ENCODE measurements at places on chromosomes 16 and 17. TPM values are rescaled to one million over a fixed set of nuclear protein-coding genes. Genes with fewer than 3 reads are reported as not detected.
A peak's percentile ranks its signal among the peaks of the same experiment; 100 is the strongest.

DNA sequence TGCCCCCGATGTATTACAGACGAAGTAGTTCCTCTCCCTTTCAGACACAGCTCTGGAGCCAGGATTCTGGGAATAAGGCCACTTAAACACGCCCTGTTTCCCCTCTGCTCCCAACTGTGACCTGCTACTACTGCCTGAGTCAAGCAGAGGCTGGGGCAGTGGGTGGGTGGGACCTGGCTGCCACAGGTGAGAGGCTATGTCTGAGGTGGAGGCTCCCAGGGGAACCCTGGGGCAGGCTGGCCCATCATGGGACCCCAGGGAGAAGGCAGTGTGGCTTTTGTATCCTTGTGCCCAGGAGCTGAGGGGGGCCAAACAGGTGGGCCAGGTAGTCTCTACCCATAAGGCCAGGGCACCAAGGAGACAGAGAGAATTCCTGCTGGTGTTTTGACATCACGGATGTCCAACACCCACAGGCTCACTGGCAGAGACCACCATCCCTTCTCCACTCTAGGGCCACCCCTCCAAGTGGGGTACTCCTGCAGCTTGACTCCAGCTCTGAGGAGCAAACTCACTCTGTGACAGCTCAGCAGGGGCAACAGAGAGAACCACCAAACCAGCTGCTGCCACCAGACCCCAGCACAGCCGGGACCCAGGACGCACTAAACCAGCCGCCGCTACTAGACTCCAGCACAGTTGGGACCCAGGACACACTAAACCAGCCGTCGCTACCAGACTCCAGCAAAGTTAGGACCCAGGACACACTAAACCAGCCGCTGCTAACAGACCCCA, 105.3 kb upstream of the SMURF2 start:
- DNase-seq = no peak

The GCGR gene
- total RNA-seq = 0.26 TPM

GRCh38 chr16:677316-678190, 2.1 kb downstream of the RHBDL1 start:
- DNase-seq = peak; percentile 67

- peak; percentile 51 for DNase-seq
Observed at GRCh38 chr16:23374721-23375510, 72.8 kb downstream of the SCNN1B start.

GRCh38 chr16:87324411-87325275, 7.5 kb upstream of the C16orf95 start:
- peak; percentile 69 for DNase-seq

- DNase-seq = no peak
Observed at GRCh38 chr17:64339516-64340490, 50.9 kb downstream of the PECAM1 start.

The TCAP gene
- 2.5 TPM for total RNA-seq

GRCh38 chr17:19750835-19751234, 2.7 kb upstream of the ALDH3A1 start:
- DNase-seq = no peak

DNA sequence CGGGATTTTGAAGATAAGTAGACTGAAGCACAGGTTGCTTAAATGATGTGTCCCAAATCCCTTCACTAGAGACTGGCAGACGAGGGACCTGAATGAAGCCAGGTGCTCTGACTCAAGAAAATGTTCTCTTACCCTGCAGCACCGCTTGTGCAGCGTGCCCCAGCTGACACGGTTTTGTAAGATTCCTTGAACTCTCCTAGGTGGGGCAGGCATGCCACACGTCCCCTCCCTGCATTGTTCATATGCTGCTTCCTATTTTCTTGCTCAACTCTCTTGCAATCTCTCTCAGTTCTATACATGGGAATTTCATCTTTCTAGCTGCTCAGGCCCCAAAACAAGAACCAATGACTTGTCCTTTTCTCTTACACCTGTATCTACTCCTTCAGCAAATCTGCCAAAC, 22.1 kb upstream of the HNF1B start:
- DNase-seq = no peak

DNA sequence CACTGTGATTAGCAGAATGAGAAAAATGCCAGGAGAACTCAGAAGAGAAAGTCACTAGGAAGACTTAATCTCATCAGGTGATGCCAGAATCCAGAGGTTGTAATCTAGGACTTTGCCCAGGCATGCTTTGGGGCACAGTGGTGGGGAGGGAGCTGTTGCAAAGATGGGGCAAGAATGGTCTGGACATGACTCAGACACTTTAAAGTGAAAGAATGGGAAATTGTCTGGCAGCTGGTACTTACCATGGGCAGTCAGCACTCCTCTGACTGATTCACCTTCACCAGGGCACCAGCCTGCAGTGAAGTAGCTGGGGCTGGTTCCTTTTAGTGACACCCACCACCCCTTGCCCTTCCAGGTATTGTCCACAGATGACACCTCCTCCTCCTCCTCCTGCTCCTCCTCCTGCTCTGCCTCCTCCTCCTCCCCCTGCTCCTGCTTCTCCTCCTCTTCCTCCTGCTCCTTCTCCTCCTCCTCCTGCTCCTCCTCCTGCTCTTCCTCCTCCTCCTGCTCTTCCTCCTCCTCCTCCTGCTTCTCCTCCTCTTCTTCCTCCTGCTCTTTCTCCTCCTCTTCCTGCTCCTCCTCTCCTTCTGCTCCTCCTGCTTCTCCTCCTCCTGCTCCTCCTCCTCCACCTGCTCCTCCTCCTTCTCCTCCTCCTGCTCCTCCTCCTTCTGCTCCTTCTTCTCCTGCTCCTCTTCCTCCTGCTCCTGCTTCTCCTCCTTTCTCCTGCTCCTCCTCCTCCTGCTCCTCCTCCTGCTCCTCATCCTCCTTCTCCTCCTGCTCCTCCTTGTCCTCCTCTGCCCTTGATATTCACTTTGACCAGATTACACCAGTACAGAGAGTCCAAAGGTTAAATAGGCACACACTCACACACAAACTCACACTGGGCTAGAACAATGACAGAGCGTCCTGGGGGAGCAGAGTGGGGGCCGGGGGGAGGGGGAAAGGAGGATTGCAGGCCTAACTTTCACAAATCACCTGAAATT, at the start of gene CHD9NB:
TSS of gene CHD9NB (minus strand) at position 379 of the 983 bp plus-strand sequence. CDS start 8,739 bp downstream, outside the sequence.
- no peak for DNase-seq

DNA sequence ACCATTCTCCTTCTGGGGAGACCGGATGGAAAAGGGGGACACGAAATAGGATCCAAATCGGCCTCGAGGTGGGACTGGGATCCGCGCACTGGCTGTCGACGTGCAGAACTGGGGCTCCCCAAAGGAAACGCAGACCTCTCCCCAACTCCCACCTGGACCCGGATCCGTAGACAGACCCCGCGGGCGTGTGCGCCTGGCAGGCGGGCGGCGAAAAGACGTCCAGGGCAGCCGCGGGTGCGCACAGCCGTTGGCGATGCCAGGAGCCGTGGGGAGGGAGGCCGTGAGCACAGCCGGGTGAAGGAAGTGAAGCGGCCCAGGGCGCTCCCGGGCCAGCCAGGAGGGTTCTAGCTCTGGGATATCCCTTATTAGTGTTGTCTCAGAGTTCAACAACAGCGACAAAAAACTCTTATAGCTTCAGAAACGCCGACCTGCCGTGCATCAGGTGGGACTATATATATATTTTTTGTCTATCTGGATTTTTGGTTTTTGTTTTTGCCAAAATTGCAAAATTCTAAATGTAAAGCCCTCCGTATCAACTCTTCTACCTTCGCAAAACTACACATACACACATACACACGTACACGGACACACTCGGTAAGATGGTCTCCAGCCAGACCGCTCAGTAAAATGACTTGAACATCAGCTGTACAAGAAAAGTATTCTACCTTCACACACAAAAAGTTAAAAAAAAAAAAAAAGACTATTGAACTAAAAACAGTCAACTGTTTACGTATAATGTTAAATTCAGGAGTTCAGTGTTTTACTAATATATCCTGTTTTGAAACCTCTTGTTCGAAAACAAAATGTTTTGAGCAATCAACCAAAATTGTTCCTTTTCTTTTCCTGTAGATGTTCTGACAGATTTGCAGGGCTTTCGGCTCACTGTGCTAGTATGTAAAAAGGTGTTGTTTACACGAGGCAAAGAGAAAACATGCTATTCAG, 5.2 kb upstream of the AATF start:
- DNase-seq = peak; percentile 78

The PIGS gene
- total RNA-seq = 40.3 TPM

DNA sequence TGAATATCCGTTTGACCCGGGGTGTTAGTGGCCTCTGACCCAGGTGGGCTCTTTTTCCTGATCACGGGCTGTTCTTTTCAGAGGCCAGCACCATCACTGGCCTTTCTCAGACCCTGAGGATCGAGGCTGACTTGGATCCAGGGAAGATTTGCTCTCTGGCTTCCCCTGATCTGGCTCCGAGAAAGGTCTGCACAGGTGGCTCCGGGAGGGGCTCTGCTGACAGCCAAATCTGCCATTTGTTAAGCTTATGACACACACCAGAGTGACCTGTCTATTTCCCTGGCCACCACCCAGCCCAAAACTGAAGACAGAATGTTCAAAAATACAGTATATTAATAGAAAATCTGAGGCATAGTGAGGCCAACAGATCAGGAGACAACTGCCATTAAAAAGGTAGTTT, 221.8 kb upstream of the TNRC6C start:
- DNase-seq = peak; percentile 25

GRCh38 chr16:48613061-48613957, 3.3 kb upstream of the N4BP1 start:
- no peak for DNase-seq

GRCh38 chr17:82350182-82351030, 8.6 kb upstream of the TEX19 start:
- no peak for DNase-seq

DNA sequence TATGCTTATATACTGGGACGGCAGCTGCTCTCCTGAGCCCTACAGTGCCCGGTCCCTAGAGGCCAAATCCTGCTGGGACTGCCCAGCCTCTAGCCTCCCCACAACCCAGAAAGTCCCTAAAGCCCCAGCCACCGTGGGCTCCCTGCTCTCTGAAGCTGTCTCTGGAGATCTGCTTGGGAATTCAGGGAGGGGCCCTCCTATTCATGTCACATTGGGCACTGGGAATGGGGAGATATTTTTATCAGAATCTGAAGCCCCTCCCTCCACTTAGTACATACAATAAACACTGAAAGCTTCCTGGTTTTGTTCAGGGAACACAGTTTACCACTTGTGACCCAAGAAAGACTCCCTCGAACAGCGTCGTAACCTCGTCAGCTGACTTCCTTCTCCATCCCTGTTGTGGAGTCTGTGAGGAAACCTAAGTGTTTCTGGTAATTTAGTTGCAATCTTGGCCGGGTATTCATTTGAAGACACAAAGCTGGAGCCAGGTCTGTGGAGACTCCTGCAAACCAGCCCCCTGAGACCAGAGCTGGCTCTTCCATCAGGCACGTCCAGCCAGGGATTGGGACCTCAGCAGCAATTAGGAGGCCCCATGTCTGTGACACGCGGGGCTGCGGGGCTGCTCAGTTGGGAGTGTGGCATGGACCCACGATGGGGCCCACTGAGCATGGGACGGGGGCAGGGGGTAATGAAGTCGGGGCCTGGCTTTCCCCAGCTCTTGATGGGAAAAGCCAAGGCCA, 38.5 kb downstream of the PGS1 start:
- no peak for DNase-seq

The CEP295NL gene
- 0.42 TPM for total RNA-seq

The ASB16 gene
- 0.90 TPM for total RNA-seq

DNA sequence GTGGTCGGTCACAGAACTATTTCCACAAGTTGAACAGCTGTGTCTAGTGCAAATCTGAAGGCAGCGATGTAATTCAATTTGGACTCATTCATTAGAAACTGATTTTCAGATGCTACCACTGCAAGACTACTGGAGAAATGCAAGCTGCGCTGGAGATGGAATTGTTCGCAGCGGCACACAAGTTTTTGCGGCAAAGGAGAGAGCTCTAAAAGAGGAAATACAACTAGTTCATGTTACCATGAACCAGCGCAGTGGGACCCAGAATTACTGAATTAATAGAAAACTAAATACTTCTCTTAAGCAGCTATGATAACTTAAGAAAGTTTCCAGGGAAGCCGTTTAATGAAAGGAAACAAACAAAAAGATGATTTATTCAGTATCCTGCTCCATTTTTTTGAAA, 1.9 kb downstream of the CREBBP start:
- no peak for DNase-seq

The CBFA2T3 gene
- 2.9 TPM for total RNA-seq

The ZNF778 gene
- total RNA-seq = 17.5 TPM

GRCh38 chr17:79476074-79476652, 134.7 kb downstream of the RBFOX3 start:
- peak; percentile 62 for DNase-seq

The GNG13 gene
- not detected for total RNA-seq

The CD7 gene
- 0.35 TPM for total RNA-seq

- DNase-seq = no peak
Observed at GRCh38 chr17:69540356-69540755, 125.9 kb downstream of the MAP2K6 start.

- peak; percentile 52 for DNase-seq
Observed at GRCh38 chr17:78359321-78359996, 418 bp downstream of the SOCS3 start.

The PNMT gene
- 2.3 TPM for total RNA-seq

DNA sequence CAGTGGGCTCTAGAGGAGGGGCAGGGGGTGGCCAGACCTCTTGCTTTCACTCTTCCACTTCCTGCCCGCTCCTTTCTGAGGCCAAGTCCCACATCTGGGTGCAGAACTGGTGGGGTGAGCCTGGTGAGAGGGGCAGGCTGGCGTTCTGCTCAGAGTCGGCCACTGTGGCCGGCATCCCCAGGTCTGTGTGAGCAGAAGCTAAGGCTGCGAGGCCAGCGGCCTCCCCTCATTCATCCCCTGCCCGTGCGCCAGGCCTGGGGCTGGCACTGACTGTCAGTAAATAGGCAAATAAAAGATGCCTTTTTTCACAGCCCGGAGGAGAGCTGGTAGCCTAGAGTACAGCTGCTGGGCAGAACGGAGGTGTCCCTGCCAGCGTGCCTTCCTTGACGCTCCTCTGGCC, 1.2 kb downstream of the DEF8 start:
- DNase-seq = no peak

DNA sequence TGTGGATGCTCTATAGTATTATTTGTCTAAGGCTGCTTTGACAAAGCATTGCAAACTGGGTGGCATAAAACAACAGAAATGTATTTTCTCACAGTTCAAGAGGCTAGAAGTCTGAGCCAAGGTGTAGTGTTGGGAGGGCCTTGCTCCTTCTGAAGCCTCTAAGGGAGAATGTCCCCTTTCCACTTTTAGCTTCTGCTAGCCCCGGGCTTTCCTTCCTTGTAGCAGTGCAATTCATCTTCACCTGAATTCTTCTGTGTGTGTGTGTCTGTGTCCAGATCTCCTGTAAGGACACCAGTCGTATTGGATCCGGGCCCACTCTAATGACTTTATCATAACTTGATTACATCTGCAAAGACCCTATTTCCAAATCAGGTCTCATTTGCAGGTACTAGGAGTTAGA, 18.1 kb downstream of the KCNJ16 start:
- DNase-seq = no peak
